Activated naive CD8-positive, alpha-beta T cell treated with anti-CD3 and anti-CD28 coated beads, Interleukin-2, amount 10 ng/mL, durations not matched to agents 7 days and 5 days (primary cell): ENCODE measurements at places on chromosomes 4 and X. TPM values are rescaled to one million over a fixed set of nuclear protein-coding genes. Genes with fewer than 3 reads are reported as not detected.

PPEF2 gene
- total RNA-seq = 0.17 TPM

DNA sequence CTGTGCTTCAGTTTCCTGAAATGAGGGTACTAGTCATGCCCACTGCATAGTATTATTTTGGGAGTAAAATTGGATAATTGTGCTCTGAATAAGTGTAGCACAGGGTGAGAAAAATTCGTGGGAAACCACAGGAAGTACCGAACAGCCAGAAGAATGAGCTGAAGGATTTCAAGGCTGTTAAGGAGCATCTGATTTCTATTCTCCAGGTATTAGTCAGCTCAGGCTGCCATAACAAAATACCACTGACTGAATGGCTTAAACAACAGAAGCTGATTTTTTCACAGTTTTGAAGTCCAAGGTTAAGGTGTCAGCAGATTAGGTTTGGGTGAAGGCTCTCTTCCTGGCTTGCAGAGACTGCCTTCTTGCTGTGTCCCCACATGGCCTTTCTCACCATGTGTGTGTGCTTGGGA lies 41.9 kb downstream of the WWC2 start:
- DNase-seq = no peak

DNA sequence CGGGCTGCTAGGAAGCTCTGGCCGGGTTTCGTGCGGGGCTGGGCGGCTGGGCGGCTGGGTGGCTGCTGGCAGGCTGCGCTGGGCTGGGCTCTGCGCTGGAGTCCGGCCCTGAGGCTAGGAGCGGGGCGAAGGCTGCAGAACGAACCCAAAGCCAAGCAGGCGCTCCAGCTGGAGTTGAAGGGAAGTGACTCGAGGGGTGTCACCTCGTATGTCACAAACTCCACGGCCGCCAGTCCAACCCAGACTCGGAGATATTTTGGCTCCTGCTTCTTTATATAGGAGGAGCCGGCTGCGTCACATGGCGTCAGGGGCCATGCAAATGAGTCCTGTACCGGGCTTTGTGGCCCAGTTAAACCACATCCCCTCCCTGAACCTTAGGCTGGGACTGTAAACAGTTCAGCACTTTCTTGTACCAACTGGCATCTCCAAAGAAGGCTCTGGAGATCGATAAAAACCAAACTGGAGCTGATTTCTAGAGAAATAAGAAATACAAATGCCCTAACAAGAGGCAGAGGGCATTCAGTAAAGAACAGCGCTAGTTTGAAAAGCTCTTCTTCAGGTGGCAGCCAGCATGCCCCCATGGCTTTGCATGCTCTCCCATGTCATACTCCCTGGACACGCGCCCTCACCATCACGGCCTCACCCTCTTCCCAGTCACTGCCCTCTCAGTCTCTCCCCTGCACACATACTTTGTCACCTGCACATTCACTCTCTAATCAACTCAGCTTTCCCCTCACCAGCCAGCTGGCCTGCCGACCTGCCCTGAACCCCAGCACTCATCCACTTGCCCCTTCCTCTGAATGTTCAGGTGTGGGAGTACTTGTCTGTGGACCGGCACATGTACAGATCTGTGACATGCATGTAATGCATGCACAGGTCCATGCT lies 58.5 kb downstream of the TSC22D3 start:
- DNase-seq = peak; percentile 81

GRCh38 chrX:47864300-47864699 lies 27.6 kb downstream of the ZNF81 start:
- DNase-seq = no peak

DNA sequence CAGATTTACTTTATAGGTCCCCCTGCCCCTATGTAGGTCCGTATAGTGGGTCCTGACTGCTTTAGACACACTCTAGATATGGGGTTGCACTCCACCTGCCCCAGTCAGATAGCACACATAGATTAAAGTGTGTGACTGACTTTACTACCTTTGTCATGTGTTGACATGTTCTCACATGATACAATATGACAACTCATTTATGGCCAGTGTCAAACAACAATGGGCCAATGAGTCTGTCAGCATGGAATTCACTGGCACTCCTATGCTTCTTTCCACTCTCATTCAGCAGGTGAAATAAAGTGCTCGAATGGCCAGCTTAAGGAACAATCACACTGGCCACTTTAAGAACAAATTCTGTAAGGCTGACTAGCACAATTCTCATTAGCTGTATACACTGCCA lies 23.8 kb upstream of the FMR1NB start:
- no peak for DNase-seq

AKAP4 gene
- not detected for total RNA-seq
